ENCODE measurements at places on chromosomes 1 and 21.

DNA sequence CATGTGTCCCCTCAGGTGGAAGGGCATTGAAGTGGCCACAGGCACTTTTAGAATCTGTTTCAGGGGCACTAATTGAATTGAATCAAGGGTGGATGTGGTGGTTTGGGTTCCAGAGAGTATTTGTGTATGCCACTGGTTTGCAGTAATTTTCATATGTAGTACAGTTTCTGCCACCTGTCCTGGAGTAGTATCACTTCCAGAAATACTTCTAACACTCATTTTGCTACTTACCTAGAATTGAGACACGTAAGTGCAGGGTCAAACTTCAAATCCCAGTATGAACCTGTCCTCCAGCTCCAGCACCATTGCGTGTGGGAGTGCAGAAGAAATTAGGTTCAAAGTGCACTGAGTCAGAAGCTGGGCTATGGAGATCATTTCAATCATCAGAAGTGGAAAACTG lies 26.8 kb downstream of the RSPH1 start:
- DNase-seq, result no peak

DNA sequence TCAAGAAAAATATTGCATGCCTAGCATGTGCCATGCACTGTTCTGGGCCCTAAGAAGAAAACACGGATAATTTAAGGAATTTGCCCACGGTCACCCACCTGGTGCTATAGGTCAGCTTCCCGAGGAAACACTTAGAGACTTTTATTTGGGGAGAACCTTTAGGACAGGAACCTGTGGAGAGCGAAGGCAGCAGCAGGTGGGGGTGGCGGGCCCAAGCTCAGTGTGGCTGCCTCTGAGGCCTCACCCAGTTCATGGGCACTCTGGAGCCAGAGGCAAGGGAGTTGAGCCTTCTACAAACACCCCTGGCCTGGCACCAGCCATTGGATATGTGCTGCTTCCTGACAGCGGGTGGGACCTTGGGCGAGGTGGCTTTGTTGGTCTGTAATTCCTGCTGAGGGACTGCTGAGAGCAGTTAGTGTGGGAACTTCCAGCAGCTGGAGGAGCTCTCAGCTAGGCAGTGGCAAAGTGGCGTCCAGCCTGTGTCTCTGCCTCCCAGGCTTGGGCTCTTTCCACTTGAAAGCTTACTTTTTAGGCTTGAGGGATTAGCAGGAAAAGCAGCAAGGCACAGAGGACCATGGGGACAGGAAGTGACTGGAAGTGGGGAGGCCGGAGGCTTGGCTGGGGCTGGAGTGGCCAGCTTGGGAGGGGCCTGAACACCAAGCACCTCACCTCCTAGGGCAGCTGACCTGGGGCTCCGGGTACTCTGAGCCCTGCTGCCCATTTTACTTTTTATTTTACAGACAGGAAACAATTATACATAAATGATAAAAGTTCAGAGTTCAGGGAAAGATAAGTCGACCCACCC lies 19.1 kb downstream of the MRPL37 start:
- no peak for DNase-seq

GRCh38 chr1:246629030-246629429 lies 62.8 kb downstream of the CNST start:
- no peak for DNase-seq

- no peak for DNase-seq
Observed at GRCh38 chr1:43444836-43445235, 8.9 kb downstream of the HYI start.

- no peak for DNase-seq
Observed at GRCh38 chr1:62337706-62338631, 18.7 kb upstream of the KANK4 start.

GRCh38 chr1:5481889-5482288 lies 510.3 kb downstream of the NPHP4 start:
- no peak for DNase-seq

- no peak for DNase-seq
Observed at GRCh38 chr1:169892927-169893644, 610 bp downstream of the SCYL3 start.

DNA sequence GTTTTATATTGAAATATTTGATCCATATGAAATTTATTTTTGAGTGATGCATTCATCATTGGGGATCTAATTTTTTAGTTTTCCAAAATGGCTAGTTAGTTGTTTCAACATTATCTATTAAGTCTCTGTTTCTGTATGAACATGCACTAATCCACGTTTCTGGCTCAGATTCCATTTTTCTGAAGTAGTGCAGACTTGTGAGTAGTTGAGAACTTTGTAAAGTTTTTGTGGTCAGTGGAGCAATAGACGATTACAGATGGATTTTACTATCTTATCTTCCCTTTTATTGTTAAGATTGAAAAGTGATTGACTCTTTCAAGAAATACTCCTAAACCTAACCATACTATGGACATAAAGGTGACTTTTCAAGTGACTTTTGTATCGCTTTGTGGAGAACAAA lies 16.7 kb downstream of the SOAT1 start:
- no peak for DNase-seq

DNA sequence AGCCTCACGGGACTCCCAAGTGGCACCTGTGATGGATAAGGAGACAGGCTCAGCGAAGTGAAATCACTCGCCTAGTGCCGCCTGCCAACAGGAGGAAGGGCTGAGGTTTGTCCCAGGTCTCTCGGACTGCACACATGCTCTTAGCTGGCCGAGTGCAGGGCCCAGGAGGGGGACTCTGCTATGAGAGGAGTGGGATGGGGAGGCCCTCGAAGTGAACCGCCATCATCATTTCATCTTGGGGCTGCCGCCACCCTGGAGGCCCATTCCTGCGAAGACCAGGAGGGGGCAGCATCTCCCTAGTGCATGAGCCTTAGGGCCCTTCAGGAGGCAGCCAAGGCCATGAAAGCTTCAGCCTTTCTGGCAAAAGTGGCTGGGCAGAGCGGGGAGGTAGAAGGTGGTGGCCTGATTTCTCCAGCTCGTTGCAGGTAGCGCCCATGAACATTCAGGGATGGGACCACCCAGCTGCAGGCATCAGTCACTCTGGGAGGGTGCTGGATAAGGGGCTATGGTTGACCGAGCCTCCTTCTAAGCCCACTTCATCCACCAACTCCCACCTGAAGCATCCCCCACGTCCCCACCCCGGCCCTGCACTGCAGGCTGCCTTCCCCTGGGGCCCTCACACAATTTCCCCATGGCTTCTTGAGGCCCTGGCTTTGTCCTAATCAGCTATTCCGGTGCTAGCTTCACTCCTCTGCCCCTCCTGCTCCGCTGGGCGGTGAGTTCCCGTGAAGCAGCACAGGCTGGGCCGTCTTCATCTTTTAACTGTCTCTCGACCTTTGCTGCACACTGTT lies 17.2 kb upstream of the RASSF5 start:
- DNase-seq, result no peak

Data from C1 segment of cervical spinal cord (tissue), 14 donors.